ENCODE measurements at places on chromosomes 2 and 18. TPM values are rescaled to one million over a fixed set of nuclear protein-coding genes. Genes with fewer than 3 reads are reported as not detected.

BABAM2 gene
- total RNA-seq = 15.1 TPM

UGT1A3 gene
- not detected for total RNA-seq

NDUFV2 gene
- 78.8 TPM for total RNA-seq

FOXI3 gene
- not detected for total RNA-seq

EHBP1 gene
- 19.6 TPM for total RNA-seq

GREB1L gene
- total RNA-seq = 1.2 TPM

PRLH gene
- not detected for total RNA-seq

All from endothelial cell of coronary artery (primary cell).